ENCODE measurements at places on chromosomes 2 and 18. TPM values are rescaled to one million over a fixed set of nuclear protein-coding genes. Genes with fewer than 3 reads are reported as not detected.

DNA sequence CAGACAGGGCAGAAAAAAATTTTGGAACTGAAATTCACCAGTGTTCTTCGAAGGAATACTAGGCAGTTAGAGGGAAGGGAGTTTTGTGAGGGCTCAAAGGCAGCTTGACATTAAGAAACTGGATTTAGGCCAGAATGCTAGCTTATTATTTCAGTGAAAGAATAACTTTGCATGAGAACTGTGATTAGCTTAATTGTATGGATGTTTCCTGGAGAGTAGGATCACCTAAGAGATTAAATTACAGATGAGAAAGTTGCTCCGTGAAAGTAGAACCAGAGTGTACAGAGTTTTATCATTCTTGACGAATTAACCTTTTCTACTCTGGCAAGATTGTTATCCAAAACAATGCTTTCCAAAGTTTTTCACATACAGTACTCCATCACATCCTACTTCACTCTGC lies 6.2 kb downstream of the SPAG16 start:
- no peak for DNase-seq

- no peak for DNase-seq
These were observed 6.1 kb downstream of the PTGR3 start for GRCh38 chr18:75202696-75203365.

DNA sequence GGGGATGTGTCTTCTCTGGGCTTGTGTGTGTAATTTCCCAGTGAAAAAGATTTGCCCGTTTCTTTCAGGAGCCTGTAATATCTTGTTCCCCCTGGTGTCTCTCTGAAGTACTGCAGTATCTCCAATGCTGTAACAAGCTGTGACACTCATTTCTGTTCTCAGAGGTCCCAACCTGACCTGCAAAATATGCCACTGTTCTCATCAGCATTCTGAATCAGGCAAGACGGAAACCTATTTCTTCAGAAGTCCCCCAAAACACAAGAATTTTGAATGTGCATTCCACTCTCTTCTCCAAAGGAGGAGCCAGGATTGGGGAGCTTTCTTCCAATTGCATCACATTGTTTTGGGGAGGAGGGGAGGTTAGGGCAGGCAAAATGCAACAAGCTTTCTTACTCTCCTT lies 77.0 kb upstream of the CNGA3 start:
- no peak for DNase-seq

DNA sequence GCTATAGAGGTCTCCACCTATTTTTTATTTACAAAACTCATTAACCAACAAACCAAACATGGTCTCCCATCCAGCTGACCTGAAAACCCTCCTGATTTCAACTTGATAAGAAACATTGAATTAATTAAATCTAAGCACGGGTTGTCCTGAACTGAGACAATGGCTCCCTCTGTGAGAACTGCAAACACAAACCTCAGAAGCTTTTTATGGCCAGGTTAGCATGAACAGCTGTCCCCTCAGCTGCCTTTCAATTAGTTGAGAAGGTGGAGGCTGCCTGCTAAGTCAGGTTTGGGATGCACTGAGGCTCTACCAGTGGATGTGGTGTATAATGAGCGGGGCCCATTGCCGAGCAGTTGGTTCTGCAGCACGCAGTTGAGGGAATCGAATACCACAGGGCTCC lies 258.5 kb upstream of the DDX18 start:
- DNase-seq, result no peak

DNA sequence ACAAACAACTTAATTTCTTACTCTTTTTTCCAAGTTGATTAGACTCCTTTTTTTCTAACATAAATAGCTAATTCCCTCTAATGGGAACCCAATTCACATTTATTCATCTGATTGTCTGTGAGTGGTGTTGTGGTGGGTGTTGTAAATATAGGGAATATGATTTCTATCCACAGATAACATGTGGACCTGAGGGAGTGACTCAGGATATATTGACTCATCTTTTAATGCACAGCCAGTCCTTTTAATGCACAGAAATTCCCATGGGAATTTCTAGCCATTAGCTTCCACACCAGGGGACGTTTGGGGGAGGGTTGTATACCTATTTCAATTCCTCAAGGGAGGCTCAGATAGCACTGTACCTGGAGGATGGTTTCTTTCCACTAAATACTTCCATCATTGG lies 1339.6 kb upstream of the LRRTM1 start:
- DNase-seq, result no peak

DNA sequence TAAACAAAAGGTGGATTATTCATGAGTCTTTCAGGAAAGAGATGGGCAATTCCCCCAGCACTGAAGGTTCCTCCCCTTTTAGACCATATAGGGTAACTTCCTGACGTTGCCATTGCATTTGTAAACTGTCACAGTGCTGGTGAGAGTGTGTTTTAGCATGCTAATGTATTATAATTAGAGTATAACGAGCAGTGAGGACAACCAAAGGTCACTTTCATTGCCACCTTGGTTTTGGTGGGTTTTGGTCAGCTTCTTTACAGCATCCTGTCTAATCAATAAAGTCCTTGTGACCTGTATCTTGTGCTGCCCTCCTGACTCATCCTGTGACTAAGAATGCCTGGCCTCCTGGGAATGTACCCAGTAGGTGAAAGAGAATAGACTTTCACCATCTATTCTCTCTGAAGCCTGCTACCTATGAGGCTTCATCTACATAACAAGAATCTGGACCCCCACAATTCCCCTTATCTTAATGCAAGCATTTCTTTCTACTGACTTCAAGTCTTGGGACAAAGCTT lies 148.7 kb downstream of the CABLES1 start:
- DNase-seq, result no peak

The SLC8A1 gene
- polyA plus RNA-seq, result 69.8 TPM

The COL4A3 gene
- polyA plus RNA-seq, result 44.5 TPM

All from left renal cortex interstitium (tissue), 4 donors.